ENCODE measurements at places on chromosomes 5 and 9.
A peak's percentile ranks its signal among the peaks of the same experiment; 100 is the strongest.

DNA sequence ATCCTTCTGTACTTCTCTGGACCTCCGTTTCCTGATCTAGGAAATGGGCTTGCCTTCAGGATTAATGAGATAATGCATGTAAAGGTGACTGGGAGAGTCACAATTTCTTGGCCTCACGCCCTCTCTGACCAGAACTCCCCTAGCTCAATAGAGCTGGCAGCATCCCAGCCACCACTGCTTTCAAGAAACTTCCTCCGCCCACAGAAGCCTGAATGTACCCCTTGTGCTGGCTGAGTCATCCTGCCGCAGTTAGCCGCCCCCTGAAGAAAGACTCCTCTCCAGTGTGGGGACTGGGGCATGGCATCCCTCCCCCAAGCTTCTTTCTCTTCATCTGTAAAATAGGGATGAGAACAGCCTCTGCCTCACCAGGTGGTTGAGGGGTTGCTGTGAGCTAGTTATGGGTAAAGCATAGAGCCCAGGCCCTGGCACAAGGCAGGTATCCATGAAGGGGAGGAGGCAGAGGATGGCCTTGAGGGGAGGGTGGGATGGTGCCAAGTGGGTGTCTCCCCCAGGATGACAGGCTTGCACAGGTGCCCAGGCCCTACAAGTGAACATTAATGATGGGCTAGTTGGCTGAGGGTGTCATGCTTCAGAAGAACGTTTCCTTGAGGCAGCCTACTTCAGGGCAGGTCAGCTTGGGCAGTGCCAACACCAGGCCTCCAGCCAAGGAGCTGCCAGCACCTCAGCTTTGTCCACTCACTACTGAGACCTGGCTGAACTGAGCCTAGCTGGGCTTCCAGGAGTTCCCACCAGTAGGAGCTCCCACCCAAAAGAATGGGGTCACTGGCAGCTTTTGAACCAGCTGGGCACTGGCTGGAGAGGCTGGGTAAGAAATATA is 3.4 kb downstream of the PDLIM4 start:
- no peak for DNase-seq

DNA sequence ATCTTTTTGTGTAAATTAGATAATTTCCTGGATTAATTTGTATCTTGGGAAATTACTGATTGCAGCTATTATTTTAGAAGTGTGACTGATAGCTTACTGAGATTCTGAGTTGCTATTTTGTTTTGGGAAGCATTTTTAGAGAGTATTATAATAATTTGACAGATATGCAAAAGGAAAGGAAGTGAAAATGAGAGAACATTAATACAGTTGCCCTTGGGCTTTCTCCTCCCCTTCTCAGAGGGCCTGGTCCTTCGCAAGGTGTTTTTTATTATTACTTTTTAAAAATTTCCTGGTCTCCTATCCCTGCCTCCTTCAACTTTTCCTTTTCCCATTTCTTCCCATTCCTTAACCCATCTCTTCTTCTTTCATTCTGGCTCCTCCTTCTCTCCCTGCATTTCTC is 32.6 kb downstream of the UBAP1 start:
- DNase-seq, result no peak

DNA sequence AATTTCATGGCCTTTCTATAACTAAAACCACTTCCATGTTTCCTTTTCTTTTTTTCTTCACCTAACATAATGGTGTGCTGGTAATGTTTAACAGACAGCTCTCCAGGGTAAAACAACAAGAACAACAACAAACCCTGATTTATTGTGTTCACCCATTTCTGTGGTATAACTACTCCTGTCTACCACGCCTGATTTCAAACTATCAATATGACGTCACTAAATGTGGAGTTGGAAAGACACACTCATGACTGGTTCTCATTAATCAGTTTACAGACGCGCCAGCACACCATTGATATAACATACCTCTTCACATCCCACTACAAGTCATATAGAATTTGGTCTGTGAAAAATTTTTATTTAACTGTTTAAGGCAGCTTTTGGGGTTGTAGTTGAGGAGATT is 142.9 kb downstream of the ARRDC3 start:
- DNase-seq, result no peak

DNA sequence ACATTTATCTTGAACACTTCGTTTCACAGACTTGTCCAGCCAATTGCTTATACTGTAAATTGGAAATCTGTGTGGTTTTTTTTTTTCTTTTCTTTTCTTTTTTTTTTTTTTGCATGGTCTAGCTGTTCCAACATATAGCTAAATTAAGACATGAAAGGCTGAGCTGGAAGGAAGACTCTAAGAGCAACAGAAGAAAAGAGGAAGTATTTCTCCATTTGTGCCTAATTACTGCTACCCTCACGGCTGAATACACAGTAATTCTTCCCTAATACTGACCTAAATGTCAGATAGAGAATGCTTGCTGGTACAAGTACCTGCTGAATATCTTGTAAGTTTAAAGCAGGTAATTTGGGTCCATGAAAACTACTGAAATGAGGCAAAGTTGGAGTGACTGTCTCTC is 11.0 kb upstream of the HAPLN1 start:
- no peak for DNase-seq

GRCh38 chr5:135092476-135092875 is 58.4 kb upstream of the PITX1 start:
- no peak for DNase-seq

- no peak for DNase-seq
Observed at GRCh38 chr9:135840107-135840506, 67.2 kb downstream of the CAMSAP1 start.

DNA sequence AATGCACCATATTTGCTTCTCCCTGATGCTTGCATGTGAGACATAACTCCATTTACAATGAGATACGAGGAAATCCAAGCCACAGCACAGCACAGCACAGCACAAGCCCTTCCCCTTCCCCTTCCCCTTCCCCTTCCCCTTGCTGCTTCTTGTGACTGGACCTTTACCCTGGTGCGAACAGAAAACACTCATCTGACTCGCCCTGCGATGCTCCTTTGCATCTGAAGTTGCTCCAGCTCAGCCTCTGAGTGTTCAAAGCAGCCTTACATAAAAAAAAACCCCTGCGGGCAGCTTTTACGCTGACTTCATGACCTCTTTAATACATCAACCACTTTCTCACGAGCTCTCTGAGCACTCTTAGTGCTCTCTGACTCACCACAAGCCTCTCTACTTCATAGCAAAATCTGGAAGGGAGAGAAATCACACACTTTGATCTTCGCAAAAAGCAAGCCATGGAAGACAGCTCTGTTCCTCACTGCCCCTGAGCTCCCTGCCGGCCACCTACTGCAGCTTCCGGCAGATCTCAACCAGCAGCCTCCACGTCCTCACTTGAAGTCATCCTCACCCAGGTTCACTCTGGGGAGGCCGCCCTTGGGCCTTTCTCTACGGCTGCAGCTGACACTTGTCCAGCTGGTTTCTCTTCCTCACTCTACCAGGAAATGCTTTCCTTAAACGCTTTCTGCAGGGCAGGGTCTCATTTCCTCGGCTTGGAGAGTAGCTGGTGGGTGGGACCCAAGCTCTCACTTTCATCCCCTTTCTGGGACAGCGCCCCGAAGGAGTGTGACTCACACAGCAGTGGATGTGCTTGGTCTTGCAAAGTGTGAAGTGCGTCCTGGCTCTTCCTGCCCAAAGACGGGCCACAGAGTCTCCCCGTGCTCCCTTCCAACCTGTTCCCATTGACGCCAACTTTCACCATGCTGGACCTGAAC is 5.3 kb downstream of the SLC34A1 start:
- peak; percentile 7 for DNase-seq

DNA sequence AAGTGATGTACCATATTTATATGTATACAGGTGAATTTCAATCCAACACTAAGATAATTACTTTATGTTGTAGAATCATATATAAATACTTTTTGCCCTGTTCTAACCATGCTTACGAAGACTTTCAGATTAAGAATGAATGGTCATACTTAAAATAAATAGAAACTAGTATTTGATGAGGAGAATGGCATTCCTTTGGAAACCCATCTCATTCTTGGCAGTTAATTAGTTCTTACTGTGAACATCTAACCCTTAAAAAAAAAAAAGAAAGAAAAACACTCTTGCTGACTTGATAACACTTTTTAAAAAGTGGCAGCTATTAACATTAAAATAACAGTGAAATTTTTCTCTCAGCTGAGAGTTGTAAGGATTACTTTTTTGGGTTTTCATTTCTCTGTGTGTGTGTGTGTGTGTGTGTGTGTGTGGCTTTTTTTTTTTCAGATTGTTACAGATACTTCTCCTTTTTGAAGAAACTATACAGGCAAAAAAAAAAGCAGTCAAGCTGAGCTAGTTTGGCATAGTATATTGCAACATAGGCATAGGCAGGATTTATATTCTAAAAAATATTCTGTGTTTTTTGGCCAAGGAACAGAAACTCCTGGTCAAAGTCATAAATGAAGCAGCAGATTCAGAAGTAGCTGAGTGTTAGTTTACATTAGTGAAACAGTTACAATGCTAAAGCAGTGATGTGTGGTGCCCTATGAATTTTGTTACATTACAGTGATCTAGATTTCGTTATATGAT is 163.5 kb downstream of the CD180 start:
- no peak for DNase-seq

Measured in HS-27A (cell line).